NCI-H460 (cell line): ENCODE measurements at places on chromosomes 2 and 18. TPM values are rescaled to one million over a fixed set of nuclear protein-coding genes. Genes with fewer than 3 reads are reported as not detected.

DNA sequence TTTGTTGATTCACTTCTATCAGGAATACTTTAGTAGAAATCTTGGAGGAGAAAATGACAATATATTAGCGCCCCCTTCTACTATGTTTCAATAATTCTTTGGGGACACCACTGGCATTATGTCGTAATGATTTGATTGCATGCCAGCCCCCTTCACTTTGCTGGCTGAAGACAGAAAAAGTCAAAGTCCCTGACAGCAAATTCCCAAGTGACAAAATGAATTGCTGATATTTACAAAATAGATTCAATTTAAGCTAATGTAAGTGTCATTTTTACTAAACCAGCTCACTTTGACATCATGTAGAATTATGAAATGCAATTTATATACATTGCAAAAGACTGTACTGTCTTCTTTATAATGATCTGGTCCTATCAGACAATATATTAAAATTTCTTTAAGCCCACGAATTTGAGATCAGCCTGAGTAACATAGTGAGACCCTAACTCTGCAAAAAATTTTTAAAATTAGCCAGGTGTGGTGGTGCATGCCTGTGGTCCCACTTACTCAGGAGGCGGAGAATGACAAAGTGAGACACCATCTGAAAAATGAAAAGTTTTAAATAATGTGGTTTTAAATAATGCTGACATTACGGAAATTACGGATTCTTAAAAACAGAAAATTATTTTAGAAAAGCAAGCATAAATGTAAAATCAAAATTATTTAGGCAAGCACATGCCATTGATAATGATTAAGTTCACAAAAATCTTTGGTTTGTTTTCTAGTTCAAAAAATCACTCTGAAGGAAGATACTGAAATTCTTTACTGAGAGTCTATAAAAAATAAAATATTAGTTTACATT lies 520.1 kb upstream of the PKDCC start:
- no peak for DNase-seq

GRCh38 chr2:236565879-236566402 lies 3.7 kb upstream of the ACKR3 start:
- DNase-seq: no peak

DNA sequence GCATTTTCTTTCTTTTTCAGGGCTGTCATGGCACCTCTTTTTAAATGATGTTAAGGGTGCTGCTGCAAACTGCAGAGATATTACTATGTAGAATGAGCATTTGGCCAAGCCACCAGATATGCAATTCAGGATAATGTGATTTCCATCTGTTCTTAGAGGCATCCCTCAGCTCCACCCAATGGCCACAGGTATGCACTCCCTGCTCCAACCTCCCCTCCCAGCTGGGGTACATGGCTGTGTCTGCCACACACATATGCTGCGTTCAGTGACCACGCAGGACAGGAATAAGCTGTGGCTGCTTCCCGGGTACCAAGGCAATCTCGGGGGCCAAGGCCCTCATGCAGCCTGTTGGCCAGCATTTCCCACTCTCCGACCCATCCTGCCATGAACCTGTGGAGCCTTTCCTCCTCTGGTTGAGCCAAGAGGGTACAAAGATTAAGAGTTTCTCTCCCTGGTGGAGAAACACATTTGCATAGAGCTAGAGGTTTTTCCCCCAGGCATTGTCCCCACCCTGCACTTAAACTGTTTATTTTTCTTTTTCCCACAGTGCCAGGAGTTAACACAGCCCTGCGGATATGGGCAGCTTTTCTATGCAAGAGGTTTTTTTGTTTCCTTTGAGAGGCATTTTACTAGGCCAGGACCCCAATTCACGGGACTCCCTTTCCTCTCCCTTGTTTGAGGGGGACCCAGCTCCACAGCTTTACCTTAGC lies 147.0 kb downstream of the GCA start:
- DNase-seq: no peak

Gene HNMT
- total RNA-seq: 9.8 and 17.0 TPM in 2 replicates
